ENCODE measurements at places on chromosomes 7 and 10. TPM values are rescaled to one million over a fixed set of nuclear protein-coding genes. Genes with fewer than 3 reads are reported as not detected.
A peak's percentile ranks its signal among the peaks of the same experiment; 100 is the strongest.

MMRN2 gene
- total RNA-seq: 0.09 TPM

PDE6C gene
- not detected for total RNA-seq

ETV1 gene
- total RNA-seq: 0.51 TPM

AKR1C3 gene
- total RNA-seq: 3.9 TPM

GRCh38 chr7:14973712-14974428 lies 71.3 kb upstream of the DGKB start:
- H3K4me3 ChIP-seq: no peak overlapping the region
- DNase-seq: no peak
- no peaks in the 10 kb centered on the region for H3K36me3 ChIP-seq
- no peak overlapping the region for H3K27ac ChIP-seq
- no peaks in the 10 kb centered on the region for H3K27me3 ChIP-seq
- H3K4me1 ChIP-seq: no peaks in the 10 kb centered on the region

DNA sequence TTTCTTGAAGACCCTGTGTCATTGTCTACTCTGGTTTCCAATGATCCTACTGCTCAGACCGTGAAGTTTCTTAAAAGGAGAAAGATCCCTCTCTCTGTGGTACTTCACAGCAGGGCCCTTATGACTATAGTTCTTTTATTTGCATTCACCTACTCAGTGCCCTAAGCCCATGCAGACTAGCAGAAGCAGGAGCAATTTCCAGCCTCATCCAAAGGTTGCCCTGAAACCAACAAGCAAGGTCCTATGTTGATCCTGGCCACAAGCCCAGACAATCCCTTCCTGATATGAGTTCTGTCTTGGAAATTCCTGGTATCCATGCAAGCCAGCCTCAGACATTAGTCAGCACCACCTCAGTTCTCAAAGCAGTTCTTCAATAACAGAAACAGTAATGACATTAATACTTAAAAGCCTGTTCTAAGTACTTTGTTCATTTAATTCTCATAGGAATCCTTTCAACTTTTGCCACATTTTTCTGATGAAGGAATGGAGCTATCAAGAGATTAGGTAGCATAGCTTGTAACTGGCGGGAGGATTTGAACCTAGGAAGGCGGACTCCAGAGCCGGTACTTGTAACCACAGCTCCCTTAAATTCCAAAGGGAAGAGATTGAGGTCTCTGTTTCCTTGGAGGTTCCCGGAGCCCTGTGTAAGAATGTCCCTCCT lies 58.1 kb upstream of the ST8SIA6 start:
- H3K27ac ChIP-seq: peak overlapping the region; percentile 57
- no peak overlapping the region for H3K4me3 ChIP-seq
- no peaks in the 10 kb centered on the region for H3K4me1 ChIP-seq
- no peaks in the 10 kb centered on the region for H3K27me3 ChIP-seq
- DNase-seq: no peak
- no peaks in the 10 kb centered on the region for H3K36me3 ChIP-seq

GRCh38 chr10:121702351-121703320 lies 104.4 kb upstream of the FGFR2 start:
- no peak overlapping the region for H3K27ac ChIP-seq
- H3K4me3 ChIP-seq: no peak overlapping the region
- H3K27me3 ChIP-seq: no peaks in the 10 kb centered on the region
- no peaks in the 10 kb centered on the region for H3K4me1 ChIP-seq
- H3K36me3 ChIP-seq: no peaks in the 10 kb centered on the region

- no peak overlapping the region for H3K4me3 ChIP-seq
- no peaks in the 10 kb centered on the region for H3K27me3 ChIP-seq
- H3K36me3 ChIP-seq: no peaks in the 10 kb centered on the region
- no peaks in the 10 kb centered on the region for H3K4me1 ChIP-seq
- DNase-seq: peak; percentile 68
Observed at GRCh38 chr7:116258734-116259133, 48.4 kb downstream of the TES start.

GRCh38 chr10:44517635-44518034 lies 132.7 kb upstream of the CXCL12 start:
- DNase-seq: no peak
- no peaks in the 10 kb centered on the region for H3K36me3 ChIP-seq
- H3K4me3 ChIP-seq: no peak overlapping the region
- no peak overlapping the region for H3K27ac ChIP-seq

DNA sequence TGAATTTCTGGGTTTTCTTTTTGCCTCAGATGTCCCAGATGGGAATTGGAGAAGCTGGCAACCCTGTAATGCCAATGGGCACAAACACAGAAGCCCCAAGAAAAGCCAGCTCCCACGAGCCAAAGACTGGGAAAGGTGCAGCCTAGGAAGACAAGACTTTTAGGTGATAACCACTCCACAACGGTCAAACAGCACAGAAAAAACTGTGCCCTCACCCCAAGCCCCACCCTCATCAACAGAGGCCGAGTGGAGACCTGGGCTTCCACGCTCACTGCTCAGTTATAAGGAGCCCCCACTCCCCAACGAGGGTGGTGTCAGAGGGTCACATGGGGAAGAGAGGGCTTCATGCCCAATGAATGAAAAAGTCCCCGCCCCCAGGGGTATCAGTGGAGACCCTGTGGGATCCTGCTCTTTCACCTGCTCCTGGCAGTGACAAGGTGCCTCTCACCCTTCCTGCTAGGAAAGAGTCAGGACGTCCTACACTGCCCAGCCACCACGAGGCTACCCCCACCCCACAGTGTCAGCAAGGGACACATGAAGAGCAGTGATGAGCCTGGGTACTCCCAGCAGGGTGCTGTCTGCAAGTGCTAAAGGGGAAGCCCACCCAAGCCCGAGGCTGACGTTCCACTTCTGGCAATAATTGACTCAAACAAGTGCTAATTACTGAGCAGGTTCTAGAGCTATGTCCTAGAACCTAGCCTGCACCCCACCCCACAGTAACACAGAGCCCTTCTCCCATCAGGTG lies 8.3 kb downstream of the TMEM273 start:
- H3K4me3 ChIP-seq: no peak overlapping the region
- no peak for DNase-seq
- H3K27ac ChIP-seq: peak overlapping the region; percentile 15
- no peaks in the 10 kb centered on the region for H3K36me3 ChIP-seq
- H3K4me1 ChIP-seq: peaks cover 32% of the 10 kb centered on the region

GRCh38 chr7:157670490-157671357 lies 333.9 kb downstream of the DNAJB6 start:
- H3K4me1 ChIP-seq: peaks cover 21% of the 10 kb centered on the region
- H3K27ac ChIP-seq: no peak overlapping the region
- no peak overlapping the region for H3K4me3 ChIP-seq
- DNase-seq: no peak

GRCh38 chr10:48406204-48406603 lies 99.7 kb downstream of the MAPK8 start:
- H3K4me3 ChIP-seq: no peak overlapping the region
- DNase-seq: no peak
- H3K4me1 ChIP-seq: no peaks in the 10 kb centered on the region

DNA sequence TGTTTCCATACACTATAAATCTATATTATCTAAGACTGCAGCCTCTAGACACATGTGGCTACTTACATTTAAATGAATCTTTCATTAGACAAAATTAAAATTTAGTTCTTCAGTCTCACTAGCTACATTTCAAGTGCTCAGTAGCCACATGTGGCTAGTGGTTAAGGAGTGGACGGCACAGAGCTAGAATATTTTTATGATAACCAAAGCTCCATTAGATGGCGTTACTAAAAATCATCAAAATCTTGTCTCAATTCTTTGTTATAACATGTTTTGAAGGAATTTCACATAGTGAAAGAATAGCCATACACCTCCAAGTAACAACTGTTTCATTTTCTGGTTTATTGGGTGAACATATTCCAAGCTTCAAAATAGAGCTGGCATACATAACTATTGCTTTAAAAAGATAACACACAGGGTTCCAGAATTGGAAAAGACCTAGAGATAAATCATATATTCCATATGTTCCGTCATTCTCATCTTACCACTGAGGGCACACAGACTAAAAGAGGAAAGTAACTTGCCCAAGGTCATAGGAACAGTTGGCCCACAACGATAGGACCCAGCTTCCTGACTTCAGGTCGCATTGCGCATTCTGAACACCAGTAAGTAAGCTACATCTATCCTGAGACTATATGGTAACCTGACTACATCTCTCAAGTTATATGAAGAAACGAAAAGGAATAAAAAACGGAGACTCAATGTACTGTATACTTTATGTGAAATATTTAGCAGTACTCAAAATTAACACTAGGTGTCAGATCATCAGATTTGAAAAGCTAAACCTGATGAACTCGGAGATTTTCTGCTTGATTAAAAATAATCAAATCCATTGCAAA lies 66.6 kb downstream of the CAV1 start:
- no peaks in the 10 kb centered on the region for H3K27me3 ChIP-seq
- DNase-seq: no peak
- H3K4me1 ChIP-seq: no peaks in the 10 kb centered on the region
- H3K27ac ChIP-seq: no peak overlapping the region
- no peaks in the 10 kb centered on the region for H3K36me3 ChIP-seq
- H3K4me3 ChIP-seq: no peak overlapping the region

GRCh38 chr10:127407551-127407950 lies 141.6 kb upstream of the NPS start:
- no peaks in the 10 kb centered on the region for H3K4me1 ChIP-seq
- no peaks in the 10 kb centered on the region for H3K36me3 ChIP-seq
- H3K27ac ChIP-seq: no peak overlapping the region
- peaks cover 3% of the 10 kb centered on the region for H3K27me3 ChIP-seq
- DNase-seq: no peak

DNA sequence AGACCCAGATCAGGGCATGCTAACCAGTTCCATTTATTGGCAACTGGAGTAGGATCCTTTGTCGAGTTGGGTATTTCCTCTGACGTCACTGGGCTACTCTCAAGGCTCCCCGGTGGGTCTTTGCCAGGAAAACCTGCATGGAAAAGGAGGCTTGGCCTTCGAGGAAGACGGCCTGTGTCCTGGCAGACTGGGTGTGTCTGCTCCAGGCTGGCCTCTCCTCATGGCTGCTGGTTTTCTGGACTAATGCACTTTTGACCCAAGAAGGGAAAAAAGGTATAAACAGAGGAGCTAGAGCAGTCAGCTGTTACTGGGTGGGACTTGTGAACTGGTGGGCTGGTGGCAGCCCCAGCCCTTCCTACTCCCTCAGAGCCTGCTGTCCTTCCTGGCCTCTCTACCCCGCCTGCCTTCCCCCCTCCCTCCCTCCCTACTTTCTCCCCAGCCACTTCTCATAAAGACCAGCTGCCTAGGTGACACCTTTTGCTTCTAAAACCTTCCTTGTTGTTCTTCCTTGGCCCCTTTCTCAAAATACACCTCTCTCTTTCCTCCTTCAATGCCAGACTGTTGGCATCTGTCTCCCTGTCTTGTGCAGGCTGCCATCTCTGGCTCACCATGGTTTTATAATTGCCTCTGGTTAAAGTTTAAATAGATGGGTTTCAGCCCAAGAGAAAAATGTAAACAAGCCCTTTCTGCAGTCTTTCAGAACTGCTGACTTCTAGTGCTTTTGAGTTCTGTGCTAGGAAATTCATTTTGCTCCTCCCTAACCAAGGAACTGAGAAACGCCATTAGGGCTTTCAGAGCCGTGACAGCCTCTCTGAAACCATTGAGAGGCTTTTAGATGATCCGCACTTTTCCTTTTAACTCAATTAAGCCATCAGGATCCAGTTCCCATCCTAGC lies 101.8 kb upstream of the MKLN1 start:
- H3K4me1 ChIP-seq: peaks cover 4% of the 10 kb centered on the region
- no peak overlapping the region for H3K27ac ChIP-seq
- no peak overlapping the region for H3K4me3 ChIP-seq
- DNase-seq: no peak

DNA sequence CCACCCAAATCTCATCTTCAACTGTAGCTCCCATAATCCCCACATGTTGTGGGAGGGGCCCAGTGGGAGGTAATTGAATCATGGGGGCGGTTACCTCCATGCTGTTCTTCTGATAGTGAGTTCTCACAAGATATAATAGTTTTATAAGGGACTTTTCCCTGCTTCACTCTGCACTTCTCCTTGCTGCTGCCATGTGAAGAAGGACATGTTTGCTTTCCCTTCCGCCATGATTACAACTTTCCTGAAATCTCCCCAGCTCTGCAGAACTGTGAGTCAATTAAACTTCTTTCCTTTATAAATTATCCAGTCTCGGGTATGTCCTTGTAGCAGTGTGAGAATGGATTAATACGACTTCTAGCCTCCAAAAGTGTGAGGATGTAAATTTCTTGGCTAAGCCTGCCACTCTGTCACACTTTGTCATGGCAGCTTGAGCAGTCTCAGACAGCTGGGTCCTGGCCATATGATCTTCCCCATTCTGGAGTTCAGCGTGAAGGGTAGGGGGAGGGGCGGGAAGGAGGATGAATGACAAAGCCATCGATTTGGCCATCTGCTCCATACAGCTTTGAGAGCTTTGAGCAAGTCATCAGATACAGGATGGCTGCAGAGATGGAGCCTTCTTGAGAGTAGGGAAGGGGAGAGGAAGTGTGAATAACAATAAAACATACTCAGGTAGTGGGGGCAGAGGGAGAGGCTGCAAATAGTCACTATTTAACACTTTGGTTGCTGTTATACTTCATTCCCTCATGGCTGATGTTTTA lies 19.1 kb upstream of the INPP5F start:
- H3K27ac ChIP-seq: no peak overlapping the region
- peaks cover 7% of the 10 kb centered on the region for H3K4me1 ChIP-seq
- no peak overlapping the region for H3K4me3 ChIP-seq
- H3K36me3 ChIP-seq: no peaks in the 10 kb centered on the region
- no peaks in the 10 kb centered on the region for H3K27me3 ChIP-seq

DNA sequence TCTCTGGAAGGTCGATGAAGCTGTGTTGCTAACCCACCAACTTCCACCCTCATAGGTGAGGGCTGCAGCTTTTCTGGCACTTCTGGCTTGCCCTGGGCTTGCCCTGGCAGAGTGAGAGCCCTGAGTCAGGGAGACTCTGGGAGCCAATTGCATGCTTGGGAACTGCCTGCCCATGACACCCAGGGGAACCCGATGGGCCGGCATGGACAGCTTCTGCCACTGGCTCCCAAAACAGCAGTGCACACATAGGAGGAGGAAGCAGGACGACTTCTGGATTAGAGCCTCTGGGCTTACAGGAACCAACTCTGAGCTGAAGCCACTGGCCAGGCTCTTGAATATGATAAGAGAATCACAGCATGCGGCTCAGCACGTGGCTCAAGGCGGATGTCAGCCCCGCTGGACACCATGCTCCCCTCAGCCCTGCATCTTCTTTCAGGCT lies 135.2 kb upstream of the UNC5B start:
- no peaks in the 10 kb centered on the region for H3K4me1 ChIP-seq
- H3K4me3 ChIP-seq: no peak overlapping the region
- DNase-seq: no peak
- H3K27me3 ChIP-seq: peaks cover 12% of the 10 kb centered on the region

Measured in T-cell (primary cell).